Thyroid gland (tissue), 4 donors: ENCODE measurements at places on chromosomes 4 and X. TPM values are rescaled to one million over a fixed set of nuclear protein-coding genes. Genes with fewer than 3 reads are reported as not detected.

Gene SLC26A1
- total RNA-seq = 0.33 TPM

Gene PAK3
- 28.2 TPM for total RNA-seq

Gene SPANXC
- total RNA-seq = not detected

Gene COL4A5
- total RNA-seq = 60.9 TPM

Gene CCDC120
- total RNA-seq = 6.7 TPM

Gene ADGRA3
- total RNA-seq = 117 TPM

Gene DCAF8L2
- total RNA-seq = 0.11 TPM

Gene INTS12
- 29.8 TPM for total RNA-seq

Gene DYNLT3
- 33.5 TPM for total RNA-seq

Gene NDNF
- total RNA-seq = 3.5 TPM

Gene F8A2
- total RNA-seq = not detected

Gene MAGEB3
- total RNA-seq = not detected

Gene CDX4
- not detected for total RNA-seq

Gene TNMD
- total RNA-seq = not detected

Gene AFF2
- 5.1 TPM for total RNA-seq

Gene RNF150
- 17.3 TPM for total RNA-seq

Gene EDA
- 17.9 TPM for total RNA-seq

GRCh38 chr4:14871676-14872430 lies 130.4 kb upstream of the CPEB2 start:
- no peak for DNase-seq

- DNase-seq = peak; percentile 47
Measured at GRCh38 chrX:44873415-44874276, 658 bp downstream of the KDM6A start.

- no peak for DNase-seq
Measured at GRCh38 chr4:16659694-16660093, 238.8 kb downstream of the LDB2 start.

GRCh38 chrX:101206471-101206870 lies 13.1 kb upstream of the DRP2 start:
- DNase-seq = no peak

DNA sequence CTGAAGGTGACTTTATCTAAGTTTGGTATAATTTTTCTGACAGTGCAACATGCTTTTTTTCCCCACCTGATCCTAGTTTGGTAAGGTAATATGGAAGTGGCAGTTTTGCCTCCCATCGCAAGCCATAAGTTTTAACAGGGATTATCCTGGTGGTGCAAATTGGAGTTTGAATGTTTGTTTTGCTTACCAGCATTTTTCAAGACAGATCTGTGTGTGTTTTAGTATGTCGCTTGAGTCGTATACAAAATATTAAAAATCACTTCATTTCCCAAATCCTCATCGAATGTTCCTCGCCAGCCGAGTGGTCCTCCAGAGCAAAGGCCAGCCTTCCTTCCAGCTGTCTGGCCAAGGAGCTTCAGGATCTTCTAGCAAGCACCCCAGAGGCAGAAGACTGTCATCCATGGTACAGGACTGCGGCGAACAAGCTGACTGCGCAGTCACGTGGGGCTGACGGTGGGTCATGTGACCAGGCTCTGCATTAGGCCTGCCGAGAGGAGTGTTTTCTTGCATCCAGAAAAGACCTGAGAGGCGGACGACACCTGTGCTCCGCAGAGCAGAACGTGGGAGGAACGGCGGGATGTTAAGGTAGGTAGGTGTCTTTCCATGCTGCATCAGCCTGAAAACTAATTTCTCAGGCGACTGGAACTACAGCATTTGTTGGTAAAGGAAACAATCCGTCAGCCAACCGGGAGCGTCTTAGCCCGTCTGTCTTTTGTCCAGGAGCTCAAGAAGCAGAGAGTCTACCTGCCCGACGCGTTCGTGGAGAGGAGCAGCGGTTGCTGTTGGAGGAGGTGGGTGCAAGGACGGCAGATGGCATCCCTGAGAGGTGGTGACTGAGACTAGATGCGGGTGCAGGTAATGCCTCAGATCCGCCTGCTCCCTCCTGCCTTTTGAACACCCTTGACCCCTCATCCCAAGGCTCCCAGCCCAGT lies at the start of gene GPRASP3:
Gene GPRASP3 (plus strand): TSS at position 507 of the 932 bp plus-strand sequence. CDS start 28,253 bp downstream, outside the sequence.
- peak; percentile 83 for DNase-seq

- no peak for DNase-seq
Measured at GRCh38 chr4:126630230-126630629, 1002.5 kb upstream of the INTU start.

DNA sequence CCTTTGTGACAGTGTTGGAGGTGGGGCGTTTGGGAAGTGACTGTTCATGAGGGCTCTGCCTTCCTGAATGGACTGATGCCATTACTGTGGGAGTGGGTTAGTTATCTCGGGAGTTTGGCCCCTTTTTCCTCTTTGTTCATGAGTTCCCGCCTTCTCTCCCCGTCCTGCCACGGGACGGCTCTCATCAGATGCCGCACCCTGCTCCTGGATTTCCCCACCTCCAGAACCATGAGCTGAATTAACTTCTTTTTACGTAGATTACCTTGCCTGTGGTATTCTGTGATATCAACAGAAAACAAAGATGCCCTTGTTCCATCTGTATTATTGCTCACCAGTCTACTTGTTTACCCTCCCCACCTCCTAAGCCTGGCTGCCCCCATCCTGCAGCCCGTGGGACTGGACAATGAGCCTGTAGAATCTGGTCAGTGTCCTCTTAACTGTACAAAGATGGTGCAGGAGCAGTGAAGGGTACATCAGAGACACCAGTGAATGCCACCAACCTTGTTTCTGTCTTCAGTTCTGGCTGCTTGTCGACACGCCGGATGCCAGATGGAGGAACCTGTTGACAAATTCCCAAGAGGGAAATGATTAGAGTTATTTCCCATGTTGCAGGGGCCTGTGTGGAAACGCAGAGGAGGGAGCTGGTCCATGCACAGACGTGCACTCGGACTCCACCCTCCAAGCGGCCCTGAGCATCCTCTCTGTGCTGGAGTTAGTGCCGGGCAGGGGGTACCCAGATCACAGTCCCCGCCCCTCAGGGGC lies 104.7 kb downstream of the ABLIM2 start:
- DNase-seq = no peak

GRCh38 chr4:1802151-1802715 lies 9.1 kb downstream of the FGFR3 start:
- DNase-seq = no peak

DNA sequence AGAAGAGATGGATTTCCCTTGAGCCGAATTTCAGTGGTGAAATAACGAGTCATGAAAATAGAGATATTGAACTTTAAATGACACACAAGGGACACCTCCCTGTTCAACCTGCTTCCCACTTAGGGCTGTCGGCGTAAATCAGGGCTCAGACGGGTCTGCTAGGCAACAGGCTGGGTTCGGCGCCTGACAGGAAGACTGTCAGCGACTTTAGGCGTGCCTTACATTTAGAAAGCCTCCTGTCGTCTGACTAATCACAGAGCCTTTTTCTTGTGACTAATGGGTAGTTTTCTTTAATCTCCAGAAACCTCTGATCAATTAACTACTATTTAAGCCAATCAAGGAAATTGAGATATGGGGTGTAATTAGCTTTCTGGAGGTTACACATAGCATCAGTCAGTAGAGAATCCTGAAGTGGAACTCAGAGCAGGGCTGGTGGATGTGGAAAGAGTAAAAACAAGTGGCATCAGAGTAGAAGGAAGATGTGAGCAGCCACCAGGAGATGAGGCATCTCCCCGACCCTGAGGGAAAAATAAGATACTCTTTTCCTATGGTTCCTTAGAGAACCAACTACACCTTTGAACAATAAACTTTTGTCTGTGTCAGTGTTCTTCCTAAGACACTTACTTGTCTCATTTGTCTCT lies 86.2 kb upstream of the HS3ST1 start:
- no peak for DNase-seq

DNA sequence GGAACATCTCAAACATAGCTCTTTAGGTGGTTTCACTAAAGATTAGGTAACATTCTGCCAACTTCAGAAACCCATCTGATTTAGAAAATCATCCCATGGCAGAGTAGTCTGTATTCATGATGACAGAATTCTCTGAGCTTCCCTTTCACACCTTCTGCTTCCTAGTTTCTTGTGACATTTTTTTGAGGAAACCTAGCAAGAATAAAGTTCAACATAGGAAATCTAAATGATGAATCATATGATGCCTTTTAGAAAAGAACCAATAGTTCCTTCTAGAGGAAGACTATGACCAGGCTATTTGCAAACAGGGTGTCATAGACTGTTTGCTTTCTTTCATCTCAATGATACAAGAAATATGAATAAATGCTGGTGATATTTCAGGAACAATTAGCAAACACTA lies 49.8 kb upstream of the CAMK2D start:
- DNase-seq = no peak

GRCh38 chr4:156968479-156968984 lies 3.1 kb downstream of the PDGFC start:
- peak; percentile 71 for DNase-seq

- DNase-seq = no peak
Measured at GRCh38 chr4:76737180-76737579, 160.8 kb downstream of the SOWAHB start.

DNA sequence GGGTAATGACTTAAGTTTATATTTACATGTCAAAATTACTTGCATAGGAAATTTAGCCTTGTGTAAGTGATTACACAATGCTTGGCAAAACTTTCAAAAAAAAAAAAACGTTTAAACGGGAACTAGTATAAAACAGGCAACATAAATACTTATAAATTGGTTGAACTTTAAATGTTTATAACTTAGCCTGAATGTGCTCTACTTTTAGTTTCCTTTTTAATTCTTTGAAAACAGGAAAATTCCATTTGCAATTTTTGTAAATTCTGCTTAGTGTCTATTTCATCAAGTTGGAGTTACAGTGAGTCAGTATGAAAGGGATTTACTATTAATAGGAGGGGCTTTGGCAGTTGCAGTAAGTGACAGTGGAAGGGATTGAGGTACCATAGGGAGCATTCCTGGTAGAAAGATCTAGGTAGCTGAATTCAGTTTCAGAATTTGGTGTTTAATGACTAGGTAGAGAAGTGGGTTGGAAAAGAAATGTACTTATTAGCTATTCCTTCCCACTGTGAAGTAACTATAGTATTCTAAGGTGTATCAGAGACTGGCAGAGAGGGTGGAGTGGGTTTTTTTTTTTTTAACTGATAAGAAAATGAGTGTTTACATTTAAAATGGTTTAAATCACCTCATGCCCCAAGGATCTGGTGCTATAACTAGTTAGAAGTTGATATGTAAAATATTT lies 2.8 kb downstream of the STAG2 start:
- DNase-seq = no peak

DNA sequence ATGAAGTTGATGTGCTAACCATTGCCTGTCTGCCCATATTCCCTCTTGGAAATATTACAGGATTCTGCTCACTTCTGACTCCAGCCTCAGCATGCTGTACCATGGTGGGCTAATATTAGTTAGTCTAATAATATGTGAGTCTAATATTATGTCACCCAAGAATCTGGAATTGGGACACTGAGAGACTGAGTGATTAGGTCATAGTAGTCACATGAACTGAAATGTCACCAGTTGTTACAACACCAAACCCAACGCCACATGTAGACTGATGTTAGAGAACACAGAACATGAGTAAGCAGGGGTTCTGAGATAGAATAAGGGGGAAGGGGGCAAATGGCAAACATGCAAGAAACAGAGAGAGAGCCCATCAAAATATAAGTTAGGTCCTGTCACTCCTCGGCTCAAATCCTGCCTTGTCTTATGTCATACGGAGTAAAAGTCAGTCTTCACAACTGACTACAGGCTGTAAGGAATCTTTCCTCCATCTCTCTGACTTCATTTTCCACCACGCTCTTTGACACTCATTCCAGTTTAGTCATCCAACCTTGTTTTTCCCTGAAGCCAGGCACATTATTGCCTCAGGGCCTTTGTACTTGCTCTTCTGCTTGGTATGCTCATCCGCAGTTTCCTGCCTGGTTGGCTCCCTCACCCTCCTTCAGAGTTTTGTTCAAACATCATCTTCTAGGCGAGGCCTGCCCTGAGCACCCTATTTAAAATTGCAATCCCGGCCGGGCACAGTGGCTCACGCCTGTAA lies 9.6 kb upstream of the SLAIN2 start:
- DNase-seq = no peak

- no peak for DNase-seq
Measured at GRCh38 chr4:180566492-180566891, 1676.7 kb upstream of the TENM3 start.

DNA sequence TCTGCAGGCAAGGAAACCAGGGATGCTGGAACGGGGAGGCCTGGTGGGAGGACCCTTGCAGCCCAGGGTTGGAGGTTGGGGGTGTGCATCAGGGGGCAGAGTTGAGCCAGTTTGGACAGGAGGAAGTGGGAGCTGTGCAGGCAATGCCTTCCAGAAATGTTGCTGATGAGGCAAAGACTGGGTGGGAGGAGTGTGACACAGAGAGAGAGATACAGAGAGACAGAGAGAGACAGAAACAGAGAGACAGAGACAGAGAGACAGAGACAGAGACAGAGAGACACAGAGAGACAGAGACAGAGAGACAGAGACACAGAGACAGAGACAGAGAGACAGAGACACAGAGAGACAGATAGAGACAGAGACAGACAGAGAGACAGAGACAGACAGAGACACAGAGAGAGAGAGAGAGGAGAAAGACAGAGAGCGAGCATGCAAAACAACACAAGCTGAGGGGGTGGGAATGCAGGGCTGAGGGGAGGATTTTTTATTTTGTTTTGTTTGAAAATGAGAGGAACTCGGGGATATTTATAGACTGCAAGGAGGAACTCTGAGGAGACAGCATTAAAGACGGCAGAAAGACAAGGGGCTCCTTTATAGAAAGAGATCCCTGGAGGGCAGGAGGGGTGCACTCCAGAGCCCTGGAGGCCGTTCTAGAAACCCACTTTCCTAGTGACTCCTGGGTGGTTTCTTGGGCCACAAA lies 1.9 kb upstream of the HAUS3 start:
- DNase-seq = no peak

- DNase-seq = no peak
Measured at GRCh38 chrX:68920561-68920960, 91.7 kb downstream of the EFNB1 start.

GRCh38 chrX:9420275-9421265 lies 44.3 kb upstream of the TBL1X start:
- DNase-seq = no peak

- no peak for DNase-seq
Measured at GRCh38 chr4:46386570-46386969, 3.4 kb downstream of the GABRA2 start.

- DNase-seq = no peak
Measured at GRCh38 chr4:68617003-68617698, 41.0 kb upstream of the UGT2B17 start.

- no peak for DNase-seq
Measured at GRCh38 chr4:172989984-172990820, 178.4 kb upstream of the GALNT7 start.

GRCh38 chr4:148934926-148935578 lies 492.8 kb upstream of the NR3C2 start:
- DNase-seq = no peak

DNA sequence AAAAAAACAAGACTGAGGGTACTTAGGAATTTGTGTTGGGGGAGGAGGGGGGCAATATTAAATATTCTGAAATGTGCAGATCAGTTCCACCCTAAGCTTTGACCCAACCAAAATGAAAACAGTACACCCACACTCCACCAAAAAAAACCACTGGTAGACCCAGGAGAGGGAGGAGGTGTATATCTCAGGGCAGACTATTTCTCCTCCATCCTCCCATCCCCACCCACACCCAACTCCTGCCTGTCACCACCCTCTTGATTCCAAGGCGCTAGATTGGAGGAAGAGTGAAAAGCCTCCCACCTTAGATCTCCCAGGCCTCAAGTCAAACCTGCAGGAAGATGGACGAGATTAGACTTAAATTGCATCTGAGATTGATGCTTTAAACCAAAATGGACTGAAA lies 76.6 kb upstream of the SRD5A3 start:
- DNase-seq = no peak
